Activated CD8-positive, alpha-beta memory T cell treated with anti-CD3 and anti-CD28 coated beads for 4 hours (primary cell): ENCODE measurements at places on chromosomes 2 and 18.

DNA sequence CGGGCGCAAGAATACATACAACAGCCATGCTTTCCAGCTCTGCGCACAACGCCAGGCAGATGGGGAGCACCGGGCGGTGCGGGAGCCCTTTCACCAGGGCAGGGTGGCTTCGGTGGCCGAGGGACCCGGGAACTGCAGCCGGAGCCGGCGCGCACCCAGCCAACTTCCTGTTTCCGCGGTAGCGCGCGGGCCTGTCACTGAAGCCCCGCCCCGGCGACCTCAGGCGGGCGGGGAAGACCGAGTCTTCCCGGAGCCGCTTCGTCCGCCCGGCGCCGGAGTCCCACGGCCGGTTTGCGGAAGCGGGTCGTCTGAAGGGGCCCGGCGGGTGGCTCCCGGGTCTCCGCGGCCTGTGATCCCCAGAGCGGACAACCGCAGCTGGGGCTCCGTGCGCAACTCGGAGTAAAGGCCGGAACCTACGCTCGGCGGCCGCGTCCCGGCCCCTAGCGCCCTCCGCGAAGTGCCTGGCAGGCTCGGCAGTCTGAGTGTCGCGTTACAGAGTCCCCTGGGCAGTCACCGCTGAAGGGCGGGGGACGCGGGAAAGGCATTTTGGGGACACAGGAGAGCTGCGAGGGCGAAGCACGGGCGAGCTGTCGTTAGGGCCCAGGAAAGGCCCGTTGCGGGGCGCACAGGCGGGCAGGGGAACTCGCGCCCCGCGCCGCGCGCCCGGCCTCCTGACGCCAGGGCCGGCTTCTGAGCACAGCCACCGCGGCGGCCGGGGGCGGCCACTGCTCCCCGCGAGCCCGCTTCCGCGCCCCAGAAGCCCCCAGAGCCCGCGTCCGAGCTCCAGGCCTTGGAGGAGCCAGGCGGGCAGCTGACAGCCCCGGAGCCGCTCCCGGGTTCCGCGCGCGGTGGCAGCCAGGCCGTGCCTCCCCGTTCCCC lies at the start of gene MPPE1:
Gene MPPE1 (minus strand): TSS at position 136 of the 879 bp plus-strand sequence. CDS start 11,053 bp downstream, outside the sequence.
- DNase-seq = peak; percentile 68

GRCh38 chr18:12598181-12598930 lies 59.6 kb downstream of the SPIRE1 start:
- no peak for DNase-seq

GRCh38 chr18:24602201-24602600 lies 141.8 kb downstream of the HRH4 start:
- no peak for DNase-seq

- no peak for DNase-seq
Observed at GRCh38 chr18:66560094-66560493, 43.8 kb downstream of the CDH19 start.

DNA sequence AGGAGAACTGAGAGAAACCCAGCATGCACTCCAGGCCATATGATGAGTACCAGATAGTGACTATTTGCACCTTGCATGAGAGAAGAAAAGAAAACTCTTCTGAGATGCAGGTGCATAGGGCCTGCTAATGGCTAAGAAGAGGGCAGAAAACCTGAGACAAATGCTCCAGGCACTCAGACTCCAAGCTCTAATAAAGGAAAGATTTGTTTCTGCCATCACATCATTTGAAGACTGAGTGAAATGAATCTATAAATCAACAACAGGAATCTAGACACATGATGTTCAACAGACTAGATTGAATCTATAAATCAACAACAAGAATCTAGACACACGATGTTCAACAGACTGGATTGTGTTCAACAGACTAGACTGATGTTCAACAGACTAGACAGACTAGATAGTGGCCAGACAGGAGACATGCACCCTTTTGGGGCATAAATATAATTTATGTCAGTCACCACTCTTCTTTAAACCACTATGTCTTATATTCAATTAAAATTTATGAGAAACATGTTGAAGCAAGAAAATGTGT lies 482.7 kb upstream of the UBE2E3 start:
- no peak for DNase-seq

- DNase-seq = no peak
Observed at GRCh38 chr2:119827866-119828507, 68.3 kb downstream of the PTPN4 start.

DNA sequence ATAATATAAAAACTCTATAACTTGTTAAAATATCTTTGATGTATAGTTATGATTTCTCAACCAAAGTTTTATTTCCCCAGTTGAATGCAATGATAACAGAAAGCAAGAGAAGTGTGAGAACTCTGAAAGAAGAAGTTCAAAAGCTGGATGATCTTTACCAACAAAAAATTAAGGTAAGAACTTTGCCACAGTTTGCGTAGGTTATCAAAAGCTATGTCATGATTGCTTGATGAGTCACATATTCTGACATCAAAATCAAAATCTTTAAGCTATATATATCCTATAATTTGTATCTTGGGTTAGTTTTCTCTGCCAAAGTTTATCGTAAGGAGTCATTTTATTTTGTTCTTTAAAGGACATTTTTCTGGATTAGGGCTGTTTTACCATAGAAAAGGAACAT lies 35.0 kb downstream of the NDC80 start:
- no peak for DNase-seq

DNA sequence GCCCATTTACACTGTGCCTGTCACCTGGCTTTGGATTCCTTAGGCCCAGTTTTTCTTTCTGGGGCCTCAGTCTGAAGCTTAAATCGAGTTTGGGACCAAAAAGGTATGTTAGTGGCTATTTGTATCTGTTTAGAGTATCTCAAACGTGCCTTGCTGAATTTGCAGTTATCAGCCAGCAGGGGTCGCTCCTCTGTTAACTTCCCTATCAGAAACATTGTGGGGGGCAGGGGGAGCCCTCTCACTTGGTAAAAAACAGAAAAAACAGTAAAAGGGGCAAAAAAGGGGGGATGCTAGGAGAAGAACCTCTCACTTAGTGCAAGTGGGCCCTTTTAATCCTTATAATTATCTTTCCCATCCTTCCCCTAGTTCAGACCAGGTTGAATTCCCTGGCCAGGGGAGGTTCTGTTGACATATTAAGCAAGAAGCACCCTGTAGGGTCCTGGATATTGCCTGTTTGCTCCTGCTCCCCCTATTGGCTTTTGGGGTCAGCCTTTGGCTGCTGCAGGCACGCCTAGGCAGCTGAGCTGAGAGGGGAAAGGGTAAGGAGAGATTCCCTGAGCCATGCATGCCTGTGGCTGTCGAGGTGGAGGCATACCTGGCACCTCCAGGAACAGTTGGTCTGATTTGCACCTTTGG lies 8.8 kb upstream of the IFIH1 start:
- no peak for DNase-seq

GRCh38 chr2:236677368-236677767 lies 107.7 kb downstream of the ACKR3 start:
- no peak for DNase-seq

GRCh38 chr2:239396881-239397681 lies 3.7 kb downstream of the HDAC4 start:
- no peak for DNase-seq

GRCh38 chr2:43214253-43214652 lies 12.2 kb downstream of the ZFP36L2 start:
- DNase-seq = no peak

DNA sequence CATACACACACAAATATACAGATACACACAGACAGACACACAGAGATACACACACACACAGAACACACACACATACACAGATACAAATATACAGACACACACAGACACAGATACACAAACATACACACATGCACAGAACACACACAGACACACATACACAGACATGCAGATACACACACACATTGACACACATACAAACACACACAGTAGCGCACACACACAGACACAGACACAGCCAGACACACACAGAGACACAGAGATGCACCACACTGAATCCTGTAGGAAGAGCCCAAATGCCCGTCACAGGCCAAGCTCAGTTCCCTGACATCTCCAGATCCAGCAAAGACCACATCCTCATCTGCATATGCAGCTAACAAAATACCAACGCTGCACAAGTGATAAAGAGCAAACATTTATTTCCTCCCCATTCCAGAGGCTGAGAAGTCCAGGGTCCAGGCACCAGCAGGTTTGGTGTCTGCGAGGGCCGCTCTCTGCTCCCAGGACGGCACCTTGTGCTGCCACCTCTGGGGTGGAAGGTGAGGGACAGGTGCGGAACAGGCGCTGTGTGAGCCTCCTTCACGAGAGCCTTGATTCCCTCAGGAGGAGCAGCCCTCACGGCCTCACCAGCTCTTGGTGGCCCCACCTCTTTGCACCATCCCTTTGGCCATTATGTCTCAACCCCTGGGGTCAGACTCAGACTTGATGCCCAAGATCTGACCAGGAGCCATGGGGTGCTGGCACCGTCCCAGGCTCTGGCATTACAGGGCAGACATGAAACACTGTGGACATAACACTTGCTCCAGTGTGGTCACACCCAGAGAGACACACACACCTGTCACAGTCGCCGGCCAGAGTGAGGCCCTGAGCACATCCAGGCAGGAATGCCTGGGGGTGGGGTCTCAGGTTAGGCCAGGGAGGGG lies 108.7 kb downstream of the NDUFA10 start:
- no peak for DNase-seq

DNA sequence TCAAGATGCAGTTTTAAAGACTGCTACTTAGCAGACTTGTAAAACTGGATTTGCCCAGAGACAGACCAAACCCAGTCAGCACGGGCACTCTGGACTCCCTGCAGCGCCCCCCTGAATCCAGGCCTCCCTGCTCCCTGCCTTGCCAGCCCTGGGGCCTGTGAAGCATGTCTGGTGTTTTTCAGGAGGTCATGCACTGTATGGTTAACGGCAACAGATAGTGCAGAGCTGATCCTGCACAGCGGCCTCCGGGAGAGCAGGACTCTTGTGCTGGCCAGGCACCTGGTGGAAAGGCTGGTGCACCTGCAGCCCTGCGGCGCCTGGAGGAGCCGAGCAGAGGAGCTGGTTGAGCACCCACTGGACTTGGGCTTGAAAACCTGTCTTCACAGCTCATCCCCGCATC lies 30.4 kb downstream of the HDAC4 start:
- DNase-seq = no peak

GRCh38 chr2:191625016-191625415 lies 52.9 kb upstream of the NABP1 start:
- no peak for DNase-seq

GRCh38 chr18:24170360-24170759 lies 31.5 kb downstream of the CABYR start:
- DNase-seq = no peak

DNA sequence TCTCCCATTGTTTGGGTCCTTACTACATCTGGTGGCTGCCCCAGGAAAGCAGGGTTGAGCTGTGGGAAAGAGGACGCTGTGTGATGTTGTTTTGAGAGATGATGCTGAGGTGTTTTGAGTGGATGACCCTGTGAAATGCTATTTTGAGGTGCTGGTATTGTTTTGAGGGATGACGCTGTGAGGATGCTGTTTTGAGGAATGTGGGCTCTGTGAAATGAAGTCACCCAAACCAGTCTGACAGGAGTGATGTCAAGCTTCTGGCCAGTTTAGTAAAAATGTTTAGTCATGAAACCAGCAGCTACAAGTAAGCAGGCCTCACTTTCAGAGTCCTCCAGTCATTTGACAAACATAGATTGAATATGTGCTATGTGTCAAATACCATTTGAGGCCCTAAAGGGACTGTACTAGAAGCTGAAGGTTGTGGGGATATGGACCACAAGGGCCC lies 16.1 kb upstream of the PUM2 start:
- no peak for DNase-seq

DNA sequence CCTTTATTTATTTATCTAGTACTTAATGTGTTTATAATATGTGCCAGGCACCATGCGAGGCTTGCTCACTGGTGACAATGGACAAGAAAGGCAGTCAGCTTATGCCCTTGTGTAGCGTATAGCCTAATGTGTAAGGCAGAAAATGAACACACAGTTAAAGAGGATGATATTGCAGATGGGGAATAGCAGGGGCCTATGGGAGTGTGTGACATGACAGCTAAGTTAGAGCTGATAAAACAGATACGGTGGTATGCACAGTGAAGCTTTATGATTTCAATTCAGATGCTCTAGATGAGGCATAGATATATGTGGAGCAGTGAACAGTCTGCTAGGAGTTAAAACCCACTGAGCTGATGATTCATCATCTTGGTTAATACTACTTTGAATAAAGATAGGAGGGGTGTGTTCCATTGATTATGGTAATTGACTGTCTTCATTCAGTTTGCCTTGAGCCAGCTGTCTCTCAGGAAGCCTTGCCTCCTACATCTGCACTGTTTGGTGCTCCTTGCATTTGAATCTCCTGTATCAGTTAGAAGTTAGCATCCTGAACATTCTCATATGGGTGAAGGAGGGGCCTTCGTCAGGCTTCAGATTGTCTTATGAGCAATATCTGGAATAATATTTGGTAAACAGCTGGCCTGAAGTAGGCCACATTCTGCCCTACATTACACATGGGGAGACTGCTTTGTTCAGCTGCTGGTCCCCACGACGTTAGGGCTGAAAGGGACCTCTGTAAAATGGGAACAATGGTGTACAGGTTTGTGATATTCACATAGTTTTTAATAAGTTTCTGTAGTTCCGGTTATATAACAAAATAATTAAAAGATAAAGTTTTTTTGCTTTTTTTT lies 13.2 kb downstream of the MAP4K4 start:
- DNase-seq = no peak

- DNase-seq = no peak
Observed at GRCh38 chr2:146239392-146240135, 1605.3 kb upstream of the ACVR2A start.

GRCh38 chr18:30971338-30971956 lies 71.1 kb downstream of the DSC3 start:
- DNase-seq = no peak

- DNase-seq = no peak
Observed at GRCh38 chr18:68817584-68817983, 19.7 kb downstream of the CCDC102B start.

GRCh38 chr2:220148471-220149248 lies 521.2 kb downstream of the SLC4A3 start:
- DNase-seq = no peak

DNA sequence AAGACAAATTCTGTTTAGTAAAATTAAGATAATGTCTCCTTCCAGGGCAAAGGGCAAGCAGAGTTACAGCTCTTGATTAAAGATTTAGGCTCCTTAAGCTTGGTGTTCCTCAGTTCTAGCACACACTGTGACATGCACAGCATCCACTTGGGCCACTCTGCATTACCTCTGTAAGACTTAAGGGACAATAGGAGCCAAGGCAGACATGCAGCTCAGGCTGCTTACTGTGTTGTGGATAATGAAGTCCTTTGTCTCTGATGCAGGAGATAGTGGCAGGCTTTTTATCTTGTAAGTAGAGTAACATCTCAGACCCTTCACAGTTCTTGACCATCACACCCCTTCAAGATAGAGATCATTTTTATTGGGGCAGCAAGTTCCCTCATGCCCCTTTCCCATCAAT lies 31.2 kb downstream of the RBM45 start:
- DNase-seq = no peak
